ENCODE measurements at places on chromosomes 16 and 17. TPM values are rescaled to one million over a fixed set of nuclear protein-coding genes. Genes with fewer than 3 reads are reported as not detected.

MT4 gene
- total RNA-seq: not detected

KCNH4 gene
- total RNA-seq: 1.2 TPM

OR1F1 gene
- total RNA-seq: not detected

ERN1 gene
- total RNA-seq: 15.9 TPM

AATF gene
- 112 TPM for total RNA-seq

GAST gene
- not detected for total RNA-seq

SCN4A gene
- total RNA-seq: 0.27 TPM

SOX8 gene
- total RNA-seq: 0.63 TPM

ZNF205 gene
- not detected for total RNA-seq
